Prostate gland (tissue), 2 donors: ENCODE measurements at places on chromosomes 11 and 22. TPM values are rescaled to one million over a fixed set of nuclear protein-coding genes. Genes with fewer than 3 reads are reported as not detected.

GRCh38 chr11:95501761-95502266 is 270.8 kb upstream of the SESN3 start:
- no peaks in the 10 kb centered on the region for H3K36me3 ChIP-seq
- H3K4me3 ChIP-seq = no peak overlapping the region
- no peak for DNase-seq
- no peaks in the 10 kb centered on the region for H3K27me3 ChIP-seq
- H3K27ac ChIP-seq = no peak overlapping the region

GRCh38 chr11:134425816-134426536 is 13.9 kb upstream of the B3GAT1 start:
- no peaks in the 10 kb centered on the region for H3K4me1 ChIP-seq
- H3K27me3 ChIP-seq = no peaks in the 10 kb centered on the region
- DNase-seq = no peak
- H3K27ac ChIP-seq = no peak overlapping the region
- H3K36me3 ChIP-seq = no peaks in the 10 kb centered on the region
- no peak overlapping the region for H3K4me3 ChIP-seq

DNA sequence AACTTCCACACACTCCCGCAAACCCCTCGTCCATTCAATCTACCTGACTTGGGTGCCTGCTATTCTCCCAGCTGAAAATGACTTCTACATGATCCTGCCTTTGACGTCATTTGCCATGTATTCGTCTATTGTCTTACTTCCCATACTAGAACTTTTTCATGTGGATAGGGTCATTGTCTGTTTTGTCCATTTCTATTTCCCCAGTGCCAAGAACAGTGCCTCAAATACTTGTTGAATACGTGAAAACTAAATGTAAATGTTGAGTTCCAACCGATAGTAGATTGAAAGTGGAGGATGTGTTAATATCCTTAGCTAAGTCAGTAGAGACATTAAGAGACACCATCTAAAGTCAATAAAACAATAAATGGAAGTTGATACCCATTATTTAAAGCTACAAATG is 935 bp downstream of the TRIM68 start:
- DNase-seq = no peak
- H3K4me3 ChIP-seq = peak overlapping the region; percentile 68
- no peaks in the 10 kb centered on the region for H3K4me1 ChIP-seq
- H3K27ac ChIP-seq = peak overlapping the region; percentile 84
- peaks cover 4% of the 10 kb centered on the region for H3K36me3 ChIP-seq
- no peaks in the 10 kb centered on the region for H3K27me3 ChIP-seq

DNA sequence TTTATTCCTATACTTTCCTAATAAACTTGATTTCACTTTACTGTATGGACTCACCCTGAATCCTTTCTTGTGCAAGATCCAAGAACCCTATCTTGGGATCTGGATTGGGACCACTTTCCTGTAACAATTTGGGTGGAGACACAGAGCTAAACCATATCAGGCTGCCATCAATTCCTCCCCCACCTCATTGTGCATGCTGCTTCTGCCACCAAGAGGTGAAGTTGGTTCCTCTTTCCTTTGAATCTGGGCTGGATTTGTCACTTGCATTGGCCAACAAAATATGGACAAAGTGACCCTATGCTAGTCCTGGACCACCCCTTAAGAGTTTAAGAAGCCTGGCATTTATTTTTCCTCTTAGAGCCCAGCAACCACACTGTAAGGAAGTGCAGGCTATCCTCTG is 39.4 kb upstream of the CEP295 start:
- H3K36me3 ChIP-seq = no peaks in the 10 kb centered on the region
- no peak overlapping the region for H3K27ac ChIP-seq
- no peaks in the 10 kb centered on the region for H3K4me1 ChIP-seq
- DNase-seq = no peak
- H3K4me3 ChIP-seq = no peak overlapping the region
- no peaks in the 10 kb centered on the region for H3K27me3 ChIP-seq

- no peak overlapping the region for H3K4me3 ChIP-seq
- no peak overlapping the region for H3K27ac ChIP-seq
- no peaks in the 10 kb centered on the region for H3K4me1 ChIP-seq
- no peaks in the 10 kb centered on the region for H3K36me3 ChIP-seq
- no peaks in the 10 kb centered on the region for H3K27me3 ChIP-seq
- no peak for DNase-seq
These were observed 144.6 kb downstream of the ADAMTS15 start for GRCh38 chr11:130593064-130593463.

- H3K27ac ChIP-seq = no peak overlapping the region
- no peak overlapping the region for H3K4me3 ChIP-seq
- no peak for DNase-seq
- no peaks in the 10 kb centered on the region for H3K36me3 ChIP-seq
- H3K4me1 ChIP-seq = peaks cover 9% of the 10 kb centered on the region
- no peaks in the 10 kb centered on the region for H3K27me3 ChIP-seq
These were observed 34.5 kb downstream of the ELF5 start for GRCh38 chr11:34478845-34479663.

- H3K36me3 ChIP-seq = no peaks in the 10 kb centered on the region
- peaks cover 8% of the 10 kb centered on the region for H3K4me1 ChIP-seq
- peak; percentile 27 for DNase-seq
- H3K4me3 ChIP-seq = peak overlapping the region; percentile 87
- H3K27ac ChIP-seq = peak overlapping the region; percentile 81
These were observed 698 bp downstream of the PAK1 start for GRCh38 chr11:77472991-77473800.

GRCh38 chr11:117881217-117881616 is 4.8 kb upstream of the FXYD6 start:
- H3K27ac ChIP-seq = no peak overlapping the region
- DNase-seq = no peak
- no peaks in the 10 kb centered on the region for H3K36me3 ChIP-seq
- H3K27me3 ChIP-seq = no peaks in the 10 kb centered on the region
- H3K4me3 ChIP-seq = no peak overlapping the region
- H3K4me1 ChIP-seq = no peaks in the 10 kb centered on the region

DNA sequence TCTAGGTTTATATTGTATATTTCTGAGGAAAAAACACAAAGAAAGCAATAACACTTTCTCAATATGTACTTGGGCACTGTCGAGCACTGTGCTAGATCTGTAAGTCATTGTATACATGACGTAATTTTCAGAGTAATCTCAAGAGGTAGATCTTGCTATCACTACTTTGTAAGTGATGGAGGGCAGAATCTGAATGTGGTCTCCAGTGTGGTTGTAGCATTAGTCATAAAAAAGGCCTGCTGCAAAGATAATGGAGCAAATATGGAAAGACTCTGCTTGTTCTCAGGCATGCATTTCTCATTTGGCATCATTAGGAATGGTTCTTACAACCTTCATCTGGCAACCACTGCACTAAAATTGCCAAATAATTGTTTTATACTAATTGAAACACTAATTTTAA is 419.8 kb upstream of the CCDC179 start:
- H3K27ac ChIP-seq = no peak overlapping the region
- no peaks in the 10 kb centered on the region for H3K4me1 ChIP-seq
- no peak overlapping the region for H3K4me3 ChIP-seq
- H3K27me3 ChIP-seq = no peaks in the 10 kb centered on the region
- H3K36me3 ChIP-seq = no peaks in the 10 kb centered on the region

DNA sequence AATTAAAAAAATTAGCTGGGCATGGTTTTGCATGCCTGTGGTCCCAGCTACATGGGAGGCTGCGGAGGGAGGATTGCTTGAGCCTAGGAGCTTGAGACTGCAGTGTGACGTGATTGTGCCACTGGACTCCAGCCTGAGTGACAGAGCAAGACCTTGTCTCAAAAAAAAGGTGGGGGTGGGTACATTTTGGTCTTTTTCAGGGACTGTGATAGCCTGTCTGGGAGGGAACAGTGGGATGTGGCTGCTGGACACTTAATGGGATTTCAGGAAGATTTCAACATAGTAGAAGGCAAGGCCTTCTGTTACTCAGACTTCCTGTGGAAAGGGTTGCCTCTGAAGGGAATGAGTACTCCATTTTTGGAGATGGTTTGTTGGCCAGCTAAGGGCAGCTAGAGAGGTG is 40.6 kb downstream of the RELT start:
- no peak for DNase-seq
- no peak overlapping the region for H3K4me3 ChIP-seq
- H3K36me3 ChIP-seq = no peaks in the 10 kb centered on the region

DNA sequence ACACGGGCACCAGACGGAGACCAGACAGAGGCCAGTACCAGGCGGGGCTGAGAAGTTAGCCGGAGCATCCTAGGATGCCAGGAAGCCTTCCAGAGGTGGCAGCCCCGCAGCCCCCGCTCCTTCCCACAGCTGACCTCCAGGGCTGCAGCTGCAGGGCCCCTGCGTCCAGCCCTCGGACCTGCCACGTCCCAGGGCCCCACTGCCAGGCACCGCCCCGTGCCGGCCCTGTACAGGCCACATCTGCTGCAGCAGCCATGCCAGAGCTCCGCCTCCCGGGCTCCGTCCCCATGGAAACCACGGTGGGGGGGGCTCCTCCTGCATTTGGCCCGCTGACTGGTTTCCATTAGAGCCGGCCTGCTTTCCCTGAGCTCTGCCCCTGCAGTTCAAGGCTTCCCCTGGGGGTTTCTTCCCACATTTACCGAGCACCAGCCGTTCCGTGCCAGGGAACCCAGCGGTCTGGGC is 62.5 kb upstream of the PPARA start:
- peak; percentile 85 for DNase-seq
- no peaks in the 10 kb centered on the region for H3K27me3 ChIP-seq
- H3K4me3 ChIP-seq = peak overlapping the region; percentile 15
- peaks cover 4% of the 10 kb centered on the region for H3K36me3 ChIP-seq
- peak overlapping the region; percentile 96 for H3K27ac ChIP-seq

- H3K27me3 ChIP-seq = no peaks in the 10 kb centered on the region
- peaks cover 4% of the 10 kb centered on the region for H3K4me1 ChIP-seq
- no peak overlapping the region for H3K4me3 ChIP-seq
- H3K36me3 ChIP-seq = no peaks in the 10 kb centered on the region
- no peak overlapping the region for H3K27ac ChIP-seq
- DNase-seq = no peak
These were observed 16.2 kb upstream of the CTTN start for GRCh38 chr11:70381872-70382861.

DNA sequence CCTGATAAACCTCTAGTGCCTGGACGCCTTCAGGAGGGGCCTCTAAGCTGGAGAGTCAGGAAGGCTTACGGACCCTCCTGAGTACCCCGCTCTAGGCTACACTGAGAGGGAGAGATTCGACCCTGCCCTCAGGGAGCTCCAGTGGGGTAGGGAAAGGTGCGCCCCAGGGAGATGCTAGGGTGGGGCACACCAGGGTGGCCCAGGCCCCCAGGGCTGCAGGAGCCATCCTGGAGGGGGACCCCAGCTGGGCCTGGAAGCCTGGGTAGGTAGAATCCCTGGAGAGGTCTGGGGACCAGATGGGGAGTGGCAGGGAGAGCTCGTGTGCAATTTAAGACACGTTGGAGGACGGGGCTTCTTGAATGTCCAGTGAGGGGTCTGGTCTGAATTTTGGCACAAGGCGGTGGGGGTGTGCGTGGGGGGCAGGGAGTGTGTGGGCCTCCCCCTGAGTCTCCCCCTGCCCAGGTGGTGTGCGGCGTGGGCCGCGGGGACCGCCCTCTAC is 4.7 kb downstream of the CARNS1 start:
- H3K4me3 ChIP-seq = peak overlapping the region; percentile 70
- no peaks in the 10 kb centered on the region for H3K27me3 ChIP-seq
- H3K36me3 ChIP-seq = no peaks in the 10 kb centered on the region
- peaks cover 11% of the 10 kb centered on the region for H3K4me1 ChIP-seq
- no peak for DNase-seq

DNA sequence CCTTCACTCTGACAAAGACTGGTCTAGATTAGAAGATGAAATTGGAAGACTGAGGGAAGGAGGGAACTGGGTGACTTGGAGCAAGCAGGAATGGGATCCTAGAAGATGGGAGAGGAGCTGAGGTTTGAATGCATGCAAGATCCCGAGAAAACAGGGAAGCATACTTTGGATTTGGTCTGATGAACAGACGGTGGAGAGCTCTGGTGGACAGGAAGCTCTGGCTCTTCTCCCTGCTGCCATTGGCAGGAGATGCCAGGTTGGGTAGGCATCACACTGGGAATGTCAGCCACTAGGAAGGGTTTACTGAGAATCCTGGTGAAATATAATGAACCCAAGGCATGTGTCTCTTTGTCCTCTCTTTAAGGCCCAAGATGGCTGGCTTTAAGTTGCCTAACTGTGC is 16.5 kb downstream of the NAV2 start:
- H3K4me3 ChIP-seq = no peak overlapping the region
- H3K27ac ChIP-seq = no peak overlapping the region
- H3K36me3 ChIP-seq = no peaks in the 10 kb centered on the region
- H3K27me3 ChIP-seq = no peaks in the 10 kb centered on the region
- DNase-seq = no peak

GRCh38 chr22:23696326-23696851 is 5.6 kb downstream of the RGL4 start:
- H3K27ac ChIP-seq = no peak overlapping the region
- no peak for DNase-seq
- H3K4me1 ChIP-seq = no peaks in the 10 kb centered on the region
- no peaks in the 10 kb centered on the region for H3K27me3 ChIP-seq
- no peaks in the 10 kb centered on the region for H3K36me3 ChIP-seq

DNA sequence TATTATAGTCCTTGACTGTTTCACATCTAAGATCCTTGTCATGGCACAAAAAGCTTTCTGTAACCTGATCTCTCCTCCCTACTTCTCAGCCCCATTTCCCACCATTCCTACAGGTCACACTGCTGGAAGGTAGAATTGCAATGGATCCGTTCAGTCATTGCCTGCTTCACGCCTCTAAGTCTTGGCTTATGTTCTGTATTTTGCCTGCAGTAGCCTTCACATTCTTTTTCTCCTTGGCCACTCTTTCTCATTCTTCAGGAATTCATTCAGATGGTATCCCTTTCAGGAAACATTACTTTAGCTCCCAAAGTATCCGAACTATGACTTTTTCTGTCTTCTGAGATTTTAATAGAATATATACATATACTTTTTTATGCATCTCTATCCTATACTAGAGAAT is 731.5 kb downstream of the NTM start:
- H3K27me3 ChIP-seq = no peaks in the 10 kb centered on the region
- H3K27ac ChIP-seq = no peak overlapping the region
- no peaks in the 10 kb centered on the region for H3K36me3 ChIP-seq
- no peaks in the 10 kb centered on the region for H3K4me1 ChIP-seq
- DNase-seq = no peak

GRCh38 chr11:26201411-26201810 is 130.5 kb upstream of the ANO3 start:
- no peaks in the 10 kb centered on the region for H3K27me3 ChIP-seq
- no peaks in the 10 kb centered on the region for H3K36me3 ChIP-seq
- no peak overlapping the region for H3K4me3 ChIP-seq
- H3K4me1 ChIP-seq = no peaks in the 10 kb centered on the region

- no peak overlapping the region for H3K27ac ChIP-seq
- DNase-seq = peak; percentile 16
- no peak overlapping the region for H3K4me3 ChIP-seq
These were observed 538.1 kb downstream of the SOX6 start for GRCh38 chr11:15818132-15818842.

The JAML gene
- total RNA-seq = 2.3 TPM

The RAB39A gene
- 0.87 TPM for total RNA-seq

The SLC43A3 gene
- 23.3 TPM for total RNA-seq

The NCAM1 gene
- total RNA-seq = 3.8 TPM

The BIK gene
- total RNA-seq = 68.4 TPM

The GNG3 gene
- not detected for total RNA-seq

The ADAMTS15 gene
- total RNA-seq = 0.59 TPM

The CFAP68 gene
- total RNA-seq = 46.2 TPM

The NCAPH2 gene
- total RNA-seq = 43.7 TPM

The GGTLC3 gene
- not detected for total RNA-seq

The OR4C45 gene
- not detected for total RNA-seq

The MYBPC3 gene
- total RNA-seq = 0.91 TPM

The C1QTNF5 gene
- total RNA-seq = 15.3 TPM

The NOX4 gene
- 1.6 TPM for total RNA-seq

The IL17REL gene
- total RNA-seq = not detected

The NCR3LG1 gene
- total RNA-seq = 0.41 TPM

The PNPLA3 gene
- 0.28 TPM for total RNA-seq

The MED15 gene
- total RNA-seq = 87.1 TPM

The MRGPRX4 gene
- total RNA-seq = not detected

The NAALADL1 gene
- 15.6 TPM for total RNA-seq

The PRODH gene
- total RNA-seq = 11.5 TPM

The SYCE3 gene
- total RNA-seq = 10.2 TPM

The PTPRJ gene
- 24.9 TPM for total RNA-seq
